T-helper 2 cell (primary cell): ENCODE measurements at places on chromosomes 7 and 10.

GRCh38 chr10:100890673-100891317 lies 22.0 kb upstream of the SLF2 start:
- no peak for DNase-seq

DNA sequence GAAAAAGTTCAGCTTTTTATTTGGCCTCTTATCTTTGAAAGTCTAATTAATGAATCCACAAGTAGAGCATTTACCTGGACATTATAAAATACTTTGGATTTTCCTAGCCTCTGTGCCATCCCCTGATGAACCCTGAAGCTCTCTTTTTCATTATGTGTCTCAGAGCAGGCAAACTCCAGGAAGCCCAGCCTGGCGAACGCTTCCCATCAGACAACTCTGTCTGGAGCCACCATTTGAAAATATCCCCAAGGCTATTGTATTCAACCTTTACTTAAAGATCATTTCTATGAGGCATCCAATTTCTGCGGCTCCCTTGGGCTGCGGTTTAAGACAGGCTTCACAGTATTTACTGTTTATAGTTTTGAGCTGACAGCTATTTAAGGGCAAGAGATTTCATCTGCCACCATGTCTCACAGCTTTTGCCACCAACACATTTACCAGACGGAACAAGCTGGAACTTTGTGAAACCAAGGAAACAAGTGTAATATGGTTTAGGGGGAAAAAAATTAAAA lies 257.2 kb upstream of the GLI3 start:
- no peak for DNase-seq

DNA sequence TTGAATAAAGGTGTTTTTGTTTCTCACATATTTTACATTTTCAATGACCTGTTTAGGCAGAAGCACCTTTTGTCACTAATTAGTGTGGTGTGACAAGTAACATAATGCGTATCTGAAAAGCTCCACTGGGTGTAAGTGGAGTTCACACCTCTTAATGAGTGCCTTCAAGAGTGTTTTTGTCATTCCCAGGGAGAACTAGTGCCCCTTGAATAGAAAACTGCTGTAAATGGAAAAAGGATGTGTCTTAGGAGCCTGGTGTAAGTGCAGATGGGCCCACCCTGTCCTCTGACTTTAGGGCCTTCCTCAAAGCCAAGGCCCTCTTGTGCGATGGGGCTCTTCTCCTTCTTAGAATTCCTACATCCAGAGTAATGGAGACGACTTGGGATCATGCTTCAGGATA lies 170.0 kb downstream of the MGMT start:
- no peak for DNase-seq

DNA sequence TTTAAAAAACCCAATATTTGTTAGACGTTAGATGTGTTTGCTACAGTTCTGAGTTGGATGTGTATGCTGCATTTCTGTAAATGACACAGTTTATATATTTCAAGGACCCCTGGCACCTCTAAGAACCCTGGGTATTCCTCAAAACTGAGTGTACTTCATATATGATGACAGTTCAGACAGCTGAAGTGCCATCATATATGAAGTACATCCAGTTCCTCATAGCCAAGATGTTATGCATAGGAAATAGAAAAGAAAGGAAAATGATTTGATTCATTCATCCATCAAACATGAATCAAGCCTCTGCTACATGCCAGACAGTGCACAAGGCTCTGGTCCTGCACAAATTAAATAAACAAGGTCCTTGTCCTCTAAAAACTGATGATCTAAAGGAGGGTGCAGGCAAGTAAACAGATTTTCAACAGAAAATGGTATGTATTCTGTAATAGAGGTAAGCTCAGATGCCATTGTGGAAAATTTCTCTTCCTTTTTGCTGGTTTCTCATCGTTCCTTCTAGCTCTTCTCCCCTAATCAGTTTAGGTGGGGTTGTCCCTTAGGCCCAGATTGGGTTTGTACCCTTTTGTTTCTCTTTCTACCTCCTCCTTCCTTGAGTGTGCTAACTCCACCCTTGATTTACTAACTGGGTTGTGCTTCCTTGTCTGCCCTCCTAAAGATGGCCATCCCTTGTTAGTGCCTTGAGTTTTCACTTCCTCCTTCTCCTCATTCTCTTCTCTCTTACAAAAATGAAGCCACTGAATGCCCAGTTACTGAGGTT lies 25.3 kb upstream of the SMIM30 start:
- no peak for DNase-seq

GRCh38 chr10:87685832-87686574 lies 26.3 kb downstream of the PAPSS2 start:
- no peak for DNase-seq

DNA sequence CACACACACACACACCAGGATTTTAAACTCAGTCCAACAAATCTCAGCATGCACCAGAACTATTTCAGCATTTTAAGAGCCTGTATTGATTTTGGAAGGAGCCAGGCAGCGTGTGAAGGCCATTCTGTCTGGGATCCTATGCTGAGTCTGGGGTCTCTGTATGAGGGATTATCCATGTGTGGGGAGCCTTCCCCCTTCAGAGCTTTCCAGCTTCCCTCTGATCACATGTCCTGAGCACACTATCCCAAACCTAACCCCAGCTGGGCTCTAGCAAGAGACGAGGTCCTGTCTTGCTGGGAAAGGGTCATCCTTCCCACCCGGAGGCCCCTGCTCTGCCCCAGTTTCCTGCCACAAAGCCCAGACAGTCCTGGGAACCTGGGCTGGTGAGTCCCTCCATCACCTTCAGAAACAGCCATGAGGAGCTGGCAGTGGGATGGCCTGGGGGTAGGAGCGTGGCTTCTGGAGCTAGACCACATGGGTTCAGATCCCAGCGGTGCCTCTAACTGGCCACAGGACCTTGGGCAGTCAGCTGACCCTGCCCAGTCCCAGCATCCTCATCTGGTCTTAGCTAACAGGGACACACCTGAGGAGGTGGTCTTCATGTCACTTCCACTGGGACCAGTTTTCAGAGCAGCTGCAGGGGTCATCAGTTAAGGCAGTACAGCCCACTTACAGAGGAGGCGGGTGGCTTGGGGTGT lies 79.6 kb upstream of the RET start:
- no peak for DNase-seq

DNA sequence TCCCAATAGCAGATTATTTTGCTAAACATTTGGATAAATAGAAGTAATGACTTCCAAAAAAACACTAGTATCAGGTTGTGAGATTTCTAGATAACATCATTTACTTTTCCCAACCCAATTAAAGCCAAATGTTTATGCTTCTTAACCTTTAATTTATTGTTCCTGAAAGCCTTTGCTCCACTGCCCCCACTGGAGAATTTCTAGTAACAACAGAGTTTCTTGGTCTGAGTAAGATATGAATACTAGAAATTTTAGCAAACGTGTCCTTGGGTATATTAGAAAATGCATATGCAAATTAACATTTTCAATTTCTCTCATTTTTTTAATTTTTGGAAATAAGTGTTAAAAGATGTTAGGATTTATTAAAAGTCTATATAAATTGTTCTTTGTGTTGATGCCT lies 958.0 kb upstream of the PHF14 start:
- DNase-seq, result no peak

GRCh38 chr10:110643653-110644597 lies at the start of gene RBM20:
TSS of gene RBM20 (plus strand) at chr10:110644336. CDS start at chr10:110644455, 119 bp downstream.
- DNase-seq, result no peak

DNA sequence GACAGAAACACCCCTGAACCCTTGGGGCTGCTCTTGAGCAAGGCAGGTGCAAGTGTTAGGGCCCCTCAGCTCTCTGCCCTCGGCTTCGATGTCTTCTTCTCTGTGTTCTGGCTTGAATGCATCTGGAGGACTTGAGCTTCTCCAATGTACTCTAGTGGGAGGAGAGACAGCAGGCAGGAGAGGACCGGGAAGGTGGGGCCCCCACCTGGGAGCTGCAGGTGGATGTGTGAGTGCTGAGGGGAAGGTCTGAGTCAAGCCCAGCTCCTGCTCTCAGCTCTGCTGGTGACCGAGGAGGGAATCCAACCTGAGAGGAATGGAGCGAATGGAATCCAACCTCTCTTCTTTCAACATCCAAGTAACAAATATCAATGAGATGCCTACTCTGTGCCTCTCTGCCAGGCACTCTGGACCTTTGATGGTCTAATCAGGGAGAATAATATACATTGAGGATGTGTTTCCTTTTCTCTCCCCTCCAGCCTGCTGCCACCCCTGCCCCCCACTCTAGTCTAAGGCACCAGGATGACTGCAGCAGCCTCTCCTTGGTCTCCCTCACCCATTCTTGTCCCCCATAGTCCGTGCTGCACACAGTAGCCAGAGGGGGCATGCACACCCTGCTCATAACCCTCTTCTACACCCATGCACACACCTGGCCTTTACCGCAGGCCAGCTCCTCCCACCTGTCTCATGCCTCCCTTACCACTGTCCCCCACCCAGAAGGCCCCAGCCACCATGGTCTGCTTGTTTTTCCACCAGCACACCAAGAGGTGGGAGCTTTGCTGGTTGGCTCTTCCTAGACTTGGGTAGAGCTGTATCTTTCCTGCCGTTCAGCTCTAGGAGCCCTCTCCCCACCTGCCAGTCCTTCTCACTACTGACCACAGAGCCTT lies 13.6 kb downstream of the TBATA start:
- no peak for DNase-seq

DNA sequence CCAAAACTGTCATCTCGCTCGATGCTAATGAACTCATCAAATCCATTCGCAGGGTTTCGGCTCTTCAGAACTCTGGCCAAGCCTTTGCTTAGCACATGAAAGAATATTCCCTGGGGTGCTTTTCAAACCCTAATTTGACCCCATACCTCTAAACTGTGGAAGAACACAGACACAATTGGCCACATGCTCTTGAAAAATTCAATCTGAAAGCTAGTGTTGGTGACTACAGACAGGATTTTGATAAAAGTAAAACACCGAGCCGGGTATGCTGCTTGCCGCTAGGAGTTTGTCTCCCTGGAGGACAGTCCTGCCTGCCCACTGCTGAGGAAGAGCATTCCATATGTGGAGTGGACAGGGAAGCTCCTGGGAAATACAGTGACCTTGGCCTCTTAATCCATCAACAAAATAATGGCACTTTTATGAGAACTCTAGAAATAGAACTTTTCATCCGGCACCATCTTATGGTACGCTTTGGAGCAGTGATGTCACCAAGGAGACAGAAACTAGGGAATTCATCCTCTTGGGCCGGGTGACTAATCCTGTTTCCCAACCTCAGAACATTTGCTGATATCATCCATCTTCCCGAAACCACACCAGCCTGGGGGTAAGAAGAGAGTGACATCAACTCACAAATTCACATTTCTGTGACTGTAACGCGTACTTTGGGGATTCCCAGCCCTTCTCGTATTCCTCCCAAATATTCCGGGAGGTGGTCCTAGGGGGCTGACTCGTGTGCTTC lies 34.2 kb downstream of the MTURN start:
- no peak for DNase-seq

DNA sequence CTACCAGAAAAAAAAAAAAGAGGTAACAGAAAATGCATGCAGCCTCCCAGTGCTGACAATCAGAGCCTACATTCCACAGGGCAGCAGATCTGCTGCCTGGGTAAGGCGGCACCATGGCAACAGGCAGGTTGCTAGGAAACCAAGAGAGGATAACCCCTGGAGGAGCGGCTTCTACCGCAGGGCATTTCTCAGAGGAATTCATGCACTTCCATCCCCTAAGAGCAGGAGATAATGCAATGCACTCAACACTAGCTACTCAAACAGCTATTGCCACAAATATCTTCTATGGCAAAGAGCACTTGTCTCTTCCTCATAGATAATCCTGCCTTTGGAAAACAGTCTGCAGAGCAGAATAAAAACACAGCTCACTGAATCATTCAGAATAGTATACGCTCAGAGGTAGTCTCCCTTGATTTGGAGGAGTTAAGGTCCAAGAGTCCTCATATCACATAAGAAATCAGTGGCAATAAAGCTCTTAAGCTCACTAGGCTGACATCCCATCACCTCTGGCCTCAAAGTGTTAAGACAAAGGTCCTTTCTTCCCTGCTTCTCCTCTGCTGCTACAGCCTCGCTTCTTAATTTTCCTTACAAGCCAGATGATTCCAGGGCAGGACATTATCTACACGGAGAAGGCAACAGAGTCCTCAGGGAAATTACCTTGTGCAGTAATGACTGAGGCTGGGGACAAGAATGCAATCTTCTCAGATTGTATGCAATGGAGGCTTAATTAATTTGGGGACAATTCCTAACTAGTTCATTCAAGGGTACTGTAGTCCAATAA lies 10.7 kb downstream of the PSAP start:
- no peak for DNase-seq

DNA sequence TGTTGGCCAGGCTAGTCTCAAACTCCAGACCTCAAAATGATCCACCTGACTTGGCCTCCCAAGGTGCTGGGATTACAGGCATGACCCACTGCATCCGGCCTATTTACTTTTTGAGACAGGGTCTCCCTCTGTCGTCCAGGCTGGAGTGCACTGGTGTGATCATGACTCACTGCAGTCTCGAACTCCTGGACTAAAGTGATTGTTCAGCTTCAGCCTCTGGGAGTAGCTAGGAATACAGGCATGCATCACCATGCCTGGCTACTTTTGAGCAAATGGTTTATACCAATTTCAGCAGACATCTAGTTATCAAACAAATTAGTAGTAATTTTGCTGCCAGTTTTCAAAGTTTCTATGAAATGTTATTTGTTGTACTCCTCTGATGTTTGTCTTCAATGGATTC lies 2.2 kb upstream of the WAC start:
- DNase-seq, result no peak

DNA sequence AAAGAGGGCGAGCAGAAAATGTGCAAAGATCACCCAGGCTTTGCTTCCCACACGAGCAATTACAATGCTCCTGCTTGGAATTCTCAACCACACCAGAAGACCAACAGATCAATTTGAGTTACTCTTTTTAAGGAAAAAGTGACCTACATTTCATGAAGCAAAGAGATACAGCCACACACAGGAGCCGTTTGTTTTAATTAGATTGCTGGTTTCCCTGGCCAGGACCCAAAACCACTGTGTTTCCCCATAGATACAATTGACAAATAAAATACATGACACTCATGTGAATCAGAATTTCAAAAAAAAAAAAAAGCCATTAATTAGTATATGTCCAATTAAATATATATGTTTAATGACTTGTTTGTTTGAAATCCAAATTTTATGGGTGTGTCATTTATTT lies 458.3 kb downstream of the PLXDC2 start:
- DNase-seq, result no peak

DNA sequence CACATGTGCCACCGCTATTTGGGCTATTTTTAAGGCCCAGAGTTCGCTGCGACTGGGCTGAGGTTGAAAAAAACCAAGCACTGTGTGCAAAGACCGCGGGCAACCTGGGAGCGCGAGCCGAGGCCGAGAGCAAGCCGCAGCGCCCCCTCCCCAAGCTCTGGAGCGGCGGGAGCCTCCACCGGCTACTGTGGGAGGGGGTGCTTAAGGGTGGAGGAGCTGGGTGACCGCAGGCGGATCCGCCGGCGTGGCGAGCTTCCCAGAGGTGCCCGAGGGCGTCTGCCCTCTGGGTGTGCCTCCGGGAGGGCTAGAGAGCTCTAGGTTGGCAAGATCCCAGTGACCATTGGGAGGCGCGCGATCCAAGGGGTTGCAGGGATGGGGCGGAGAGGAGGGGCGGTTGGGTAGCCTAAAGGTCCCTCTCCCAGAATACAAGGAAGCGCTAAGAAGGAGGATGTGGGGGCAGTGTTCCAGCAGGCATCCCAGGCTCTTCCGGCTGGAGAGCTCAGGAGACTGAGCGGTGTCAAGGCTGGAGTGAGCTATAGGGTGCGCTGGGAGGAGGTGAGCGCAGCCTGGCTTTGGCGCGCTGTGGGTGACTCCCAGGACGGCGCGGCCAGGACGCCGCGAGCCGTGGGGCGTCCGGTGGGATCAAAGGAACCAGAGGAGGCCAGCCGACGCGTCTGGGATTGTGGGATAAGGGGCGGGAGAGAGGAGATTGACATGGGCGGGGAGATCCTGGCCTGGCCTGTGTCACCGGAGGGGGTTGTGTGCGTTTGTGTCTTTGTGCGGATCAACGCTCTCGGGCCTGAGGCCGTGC lies 8.0 kb downstream of the DLX5 start:
- no peak for DNase-seq
